Epithelial cell of proximal tubule (primary cell): ENCODE measurements at places on chromosomes 16 and 17. TPM values are rescaled to one million over a fixed set of nuclear protein-coding genes. Genes with fewer than 3 reads are reported as not detected.

GRCh38 chr17:16434662-16435061 is 19.3 kb downstream of the TRPV2 start:
- no peak for DNase-seq

DNA sequence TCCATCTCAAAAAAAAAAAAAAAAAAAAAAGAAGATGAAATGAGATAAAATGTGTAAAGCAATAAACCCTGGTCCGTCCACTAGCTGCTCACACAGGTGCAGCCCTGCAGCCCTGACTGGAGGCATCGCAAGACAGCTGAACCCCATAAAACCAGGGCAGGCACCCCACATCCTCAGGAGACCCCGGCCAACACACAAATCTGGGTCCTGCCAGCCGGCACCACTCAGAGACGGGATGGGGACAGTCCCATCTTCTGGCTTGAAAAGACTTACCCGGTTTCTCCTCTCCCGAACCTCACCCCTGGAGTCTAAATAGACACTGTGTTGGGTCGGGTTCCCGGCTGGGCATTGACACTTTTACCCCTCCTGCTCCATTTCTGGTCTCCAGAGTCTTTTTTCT is 52.7 kb upstream of the TNRC6C start:
- no peak for DNase-seq

The TNFRSF12A gene
- 451 and 701 TPM in 2 replicates for total RNA-seq

DNA sequence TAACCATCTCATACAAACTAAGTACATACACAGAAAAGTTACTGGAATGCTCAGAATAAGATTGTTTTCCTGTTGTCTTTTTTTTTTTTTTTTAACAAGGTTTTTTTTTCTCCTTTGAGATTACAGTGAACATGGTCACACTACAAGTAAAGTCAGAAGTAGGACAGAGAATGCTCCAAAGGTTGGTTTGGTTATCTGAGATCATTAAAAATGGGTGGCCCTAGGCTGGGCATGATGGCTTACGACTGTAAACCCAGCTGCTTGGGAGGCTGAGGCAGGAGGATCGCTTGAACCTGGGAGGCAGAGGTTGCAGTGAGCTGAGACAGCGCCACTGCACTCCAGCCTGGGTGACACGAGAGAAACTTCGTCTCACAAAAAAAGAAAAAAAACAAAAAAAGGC is 6.9 kb upstream of the ST6GALNAC1 start:
- DNase-seq = no peak

- no peak for DNase-seq
Observed at GRCh38 chr16:11956558-11956957, 8.5 kb upstream of the TNFRSF17 start.
